Islet precursor cell (in vitro differentiated cells): ENCODE measurements at places on chromosomes 12 and 14.

- DNase-seq = peak; percentile 70
Observed at GRCh38 chr14:34722723-34723545, 8.5 kb upstream of the CFL2 start.

DNA sequence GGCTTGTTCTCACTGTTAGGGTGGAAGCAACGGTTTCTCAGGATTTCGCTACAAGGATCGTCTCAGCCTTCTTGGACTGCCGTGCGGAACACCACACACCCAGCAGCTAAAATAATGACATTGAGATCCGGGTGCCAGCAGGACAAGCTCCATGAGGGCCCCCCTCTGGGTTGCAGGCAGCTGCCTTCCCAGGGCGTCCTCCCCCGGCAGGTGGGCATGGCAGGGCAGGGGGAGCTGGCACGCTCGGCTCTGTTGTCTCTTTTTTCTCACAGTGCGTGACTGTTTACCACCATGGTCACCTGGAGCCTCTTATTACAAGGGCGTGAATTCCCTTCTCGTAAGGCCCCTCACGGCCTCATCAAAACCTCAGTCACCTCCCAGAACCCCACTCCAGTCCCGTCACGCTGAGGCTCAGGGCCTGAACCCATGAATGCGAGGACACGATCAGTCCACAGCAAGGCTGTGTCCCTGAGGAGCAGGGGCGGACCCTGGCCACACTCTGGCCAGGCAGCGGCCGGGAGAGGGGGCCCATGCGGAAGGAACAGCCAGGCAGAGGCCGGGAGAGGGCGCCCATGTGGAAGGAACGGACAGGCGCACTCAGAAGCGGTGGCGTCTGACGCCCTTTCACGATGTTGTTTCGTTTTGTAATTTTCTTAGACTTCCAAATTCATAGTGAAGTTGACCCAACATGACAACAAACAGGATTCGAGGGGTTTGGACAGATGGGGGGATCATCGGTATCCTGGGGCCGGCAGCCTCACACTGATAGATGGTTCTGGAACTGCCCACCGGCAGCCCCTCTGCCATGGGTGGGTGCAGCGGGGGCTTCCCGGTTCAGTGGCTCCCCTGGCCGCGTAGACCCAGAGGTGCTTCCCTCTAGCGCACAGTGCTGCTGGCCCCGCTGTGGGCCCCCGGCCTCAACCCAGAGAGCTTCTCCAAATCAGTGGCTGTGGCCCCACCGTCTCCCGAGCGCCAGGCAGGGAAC, 10.0 kb downstream of the LRCOL1 start:
- peak; percentile 92 for DNase-seq

- no peak for DNase-seq
Observed at GRCh38 chr14:24378981-24379906, 11.3 kb downstream of the NFATC4 start.

DNA sequence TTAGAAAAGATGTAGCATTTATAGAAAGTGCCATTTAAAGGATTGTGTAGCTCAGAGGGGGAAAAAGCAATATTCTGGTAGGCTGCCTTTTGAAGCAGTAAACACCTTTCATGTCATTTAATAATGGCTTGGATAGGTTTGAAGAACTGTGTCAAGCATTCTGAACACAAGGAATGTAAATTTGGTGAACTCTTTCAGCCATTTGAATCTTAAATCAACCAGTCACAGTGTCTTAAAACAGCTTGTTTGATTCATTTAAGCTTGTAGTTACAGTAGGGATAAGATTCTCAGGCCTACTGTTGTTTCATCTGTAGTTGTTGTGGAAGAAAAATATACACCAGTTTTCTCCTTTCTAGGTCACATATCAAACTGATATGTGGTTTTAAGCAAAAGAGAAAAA, 299.4 kb upstream of the NOVA1 start:
- DNase-seq = no peak

DNA sequence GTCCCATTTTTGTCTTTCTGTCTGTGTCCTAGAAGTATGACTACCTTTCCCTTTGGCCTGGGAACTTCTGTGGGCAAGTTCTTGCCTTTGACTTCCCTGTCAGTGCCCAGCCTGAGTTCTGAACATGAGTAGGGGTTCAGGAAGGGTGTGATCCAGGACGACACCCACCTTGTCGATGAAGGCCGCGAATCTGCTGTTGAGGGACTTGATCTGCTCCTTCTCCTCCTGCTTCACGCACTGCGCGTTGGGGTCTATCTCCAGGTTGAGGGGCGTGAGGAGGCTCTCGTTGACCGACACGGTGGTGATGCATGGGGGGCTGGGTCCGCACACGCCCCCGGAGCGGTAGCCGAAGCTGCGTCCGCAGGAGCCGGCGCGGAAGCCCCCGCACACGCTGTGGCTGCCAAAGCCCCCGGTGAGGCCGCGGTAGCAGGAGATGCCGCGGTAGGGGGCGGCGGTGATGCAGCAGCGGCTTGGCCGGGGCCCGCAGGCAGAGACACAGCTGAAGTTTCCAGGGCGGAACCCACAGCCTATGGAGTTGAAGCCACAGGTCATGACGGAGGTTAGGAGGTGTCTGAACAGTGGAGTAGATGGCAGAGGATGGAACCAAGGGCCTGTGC, at the start of gene KRT83:
Gene KRT83 (minus strand): TSS at position 615 of the 617 bp plus-strand sequence. CDS start 63 bp downstream, at position 552.
- DNase-seq = no peak

GRCh38 chr12:92468358-92469020, 234.3 kb upstream of the PLEKHG7 start:
- DNase-seq = no peak

DNA sequence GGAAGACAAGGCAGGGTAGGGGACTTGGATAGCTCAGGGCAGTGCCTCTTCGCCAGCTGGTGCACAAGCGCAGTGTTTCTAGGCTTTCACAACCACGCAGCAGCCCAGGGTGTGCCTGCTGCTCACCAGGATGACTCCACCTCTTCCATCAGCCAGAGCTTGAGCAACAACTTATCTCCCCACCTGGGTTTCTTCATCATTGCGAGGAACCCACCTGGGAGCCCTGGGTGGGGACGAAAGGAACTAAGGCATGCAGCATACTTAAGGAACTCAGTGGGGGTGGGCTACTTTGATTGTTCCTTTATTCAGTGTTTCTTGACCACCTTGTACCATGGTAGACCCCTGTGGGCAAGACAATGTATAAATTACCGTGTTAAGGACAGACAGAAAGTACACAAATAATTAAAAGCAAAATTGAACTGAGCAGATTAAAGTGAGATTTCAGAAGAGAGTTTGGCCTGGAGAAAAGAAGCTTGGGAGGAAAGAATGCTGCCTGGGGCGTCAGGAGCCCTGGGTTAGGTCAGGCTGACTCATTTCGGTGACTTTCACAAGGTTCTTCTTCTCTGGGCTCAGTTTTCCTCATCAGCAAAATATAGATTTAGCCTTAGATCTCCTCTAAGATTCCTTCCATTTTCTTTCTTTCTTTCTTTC, 22.9 kb downstream of the KRT18 start:
- DNase-seq = peak; percentile 94

- DNase-seq = peak; percentile 9
Observed at GRCh38 chr14:23663127-23663526, 27.0 kb downstream of the DHRS2 start.

GRCh38 chr14:60807971-60808370, 73.4 kb downstream of the MNAT1 start:
- no peak for DNase-seq

DNA sequence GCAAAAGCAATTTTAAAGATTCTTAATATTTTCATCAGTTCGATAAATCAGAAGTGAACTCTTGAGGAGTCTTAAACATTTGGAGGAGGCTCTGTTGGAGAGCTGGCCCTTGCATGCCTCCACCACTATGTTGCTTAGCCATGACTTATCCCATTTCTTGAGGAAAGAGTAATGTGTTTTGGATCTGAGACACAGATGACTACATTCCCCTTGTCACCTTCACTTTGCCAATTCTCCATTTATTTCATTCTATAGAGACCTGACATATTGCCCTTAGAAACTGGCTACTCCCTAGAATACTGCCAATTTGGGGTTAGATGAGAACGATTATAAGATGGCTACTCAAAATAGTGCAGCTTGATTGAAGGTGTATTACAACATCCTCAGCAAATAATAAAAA, 157.4 kb upstream of the TMEM260 start:
- DNase-seq = no peak

- DNase-seq = no peak
Observed at GRCh38 chr14:56807386-56808109, 2.7 kb downstream of the OTX2 start.

DNA sequence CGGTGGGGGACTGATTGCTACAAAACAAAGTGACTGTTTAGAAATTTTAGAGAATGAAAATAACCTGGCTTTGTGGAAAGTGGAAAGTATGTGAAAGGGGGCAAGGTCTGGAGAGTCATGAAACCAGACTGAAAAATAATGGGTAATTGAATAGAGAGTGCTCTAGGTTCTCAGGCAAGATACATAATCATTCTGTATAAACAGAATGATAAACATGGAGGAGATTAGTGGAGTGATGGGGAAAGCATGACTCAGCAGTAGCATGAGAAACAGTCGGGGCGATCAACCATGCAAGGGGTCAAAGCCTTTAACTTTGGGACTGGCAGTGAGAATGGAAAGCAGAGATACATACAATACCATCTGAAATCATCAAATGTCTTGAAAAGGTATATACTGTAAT, 332.5 kb downstream of the CCER1 start:
- no peak for DNase-seq

GRCh38 chr14:93017301-93017797, 94.4 kb downstream of the CHGA start:
- no peak for DNase-seq

- DNase-seq = no peak
Observed at GRCh38 chr14:53193193-53193592, 40.1 kb upstream of the DDHD1 start.

DNA sequence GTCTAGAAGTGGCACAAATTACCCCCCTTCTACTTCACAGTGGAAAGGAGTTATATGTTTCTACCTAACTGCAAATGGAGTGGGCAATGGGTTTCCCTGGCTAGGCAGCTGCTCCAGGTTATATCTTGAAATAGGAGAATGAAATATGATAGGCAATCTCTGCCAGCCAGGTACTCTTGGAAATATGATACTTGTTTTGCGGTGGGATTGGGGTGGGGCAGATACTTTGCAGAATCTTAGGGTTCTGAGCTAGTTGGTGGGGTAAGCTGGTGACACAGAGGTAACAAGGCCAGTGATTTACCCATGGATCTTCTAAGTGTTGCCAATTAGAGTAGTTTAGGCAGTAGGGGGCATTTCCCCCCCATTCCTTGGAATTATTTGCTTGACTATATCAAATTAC, 140.1 kb downstream of the ATP23 start:
- no peak for DNase-seq

GRCh38 chr12:94126067-94126466, 22.3 kb upstream of the PLXNC1 start:
- DNase-seq = no peak

- DNase-seq = no peak
Observed at GRCh38 chr14:102853648-102854047, 68.8 kb upstream of the AMN start.
